CD4-positive, alpha-beta memory T cell (primary cell): ENCODE measurements at places on chromosomes 2 and 18. TPM values are rescaled to one million over a fixed set of nuclear protein-coding genes. Genes with fewer than 3 reads are reported as not detected.

Gene STON1
- 4.4 TPM for total RNA-seq

Gene BMP10
- total RNA-seq, result not detected

Gene GALNT3
- 2.7 TPM for total RNA-seq

Gene EPB41L3
- 3.2 TPM for total RNA-seq

Gene MAP3K19
- total RNA-seq, result not detected

Gene SERPINB10
- not detected for total RNA-seq

Gene COL4A4
- 0.03 TPM for total RNA-seq

Gene DOCK10
- 186 TPM for total RNA-seq

Gene REG1B
- not detected for total RNA-seq

Gene DYNAP
- not detected for total RNA-seq

Gene CFC1B
- not detected for total RNA-seq

Gene MROH2A
- not detected for total RNA-seq

Gene VWA3B
- total RNA-seq, result not detected

Gene ZNF513
- 17.6 TPM for total RNA-seq

GRCh38 chr2:179592167-179592936 lies 269.1 kb downstream of the ZNF385B start:
- no peak for DNase-seq

- no peak for DNase-seq
These were observed 816.8 kb upstream of the CRIM1 start for GRCh38 chr2:35538796-35539195.

GRCh38 chr18:13266218-13267100 lies 47.9 kb downstream of the LDLRAD4 start:
- peak; percentile 34 for DNase-seq

DNA sequence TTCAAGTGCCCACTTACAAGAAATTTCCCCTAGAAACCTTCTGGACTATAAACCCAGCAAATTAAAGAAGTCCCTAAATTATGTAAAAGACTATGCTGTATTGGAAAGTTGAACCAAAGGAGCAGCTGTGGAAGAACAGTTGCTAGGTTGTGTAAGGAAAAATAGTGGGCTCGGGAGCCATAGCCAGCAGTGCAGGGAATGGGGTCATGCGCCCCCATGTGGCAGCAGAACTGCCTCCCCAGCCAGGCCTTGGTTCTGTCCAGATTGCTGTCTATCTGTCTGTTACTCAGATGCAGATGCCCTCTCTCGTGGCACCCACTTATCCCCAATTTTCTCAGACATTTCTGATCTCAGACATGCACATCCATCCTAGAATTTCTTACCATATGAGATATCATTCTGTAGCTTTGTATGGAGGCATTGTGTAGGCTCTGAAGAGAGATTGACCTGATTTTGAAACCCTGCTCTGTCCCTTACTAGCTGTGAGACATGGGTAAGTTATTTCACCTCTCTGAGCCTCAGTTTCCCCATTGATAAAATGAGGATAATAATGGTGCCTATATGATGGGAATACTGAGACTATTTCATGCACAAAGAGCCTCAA lies 258.3 kb downstream of the SS18 start:
- DNase-seq, result no peak

DNA sequence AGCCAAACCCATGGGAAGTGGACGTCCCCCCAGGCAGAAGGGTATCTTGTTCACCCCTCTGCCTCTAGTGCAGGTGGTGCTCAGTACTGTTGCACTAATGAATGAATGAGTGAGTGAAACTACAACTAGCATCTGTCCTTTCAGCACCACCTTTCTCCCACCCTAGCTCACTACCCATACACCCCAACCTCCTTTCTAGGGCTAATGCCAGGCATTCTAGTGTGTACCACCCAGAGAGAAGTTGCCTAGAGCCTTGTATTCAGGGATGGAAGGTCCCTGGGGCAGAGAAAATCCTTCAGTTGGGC lies 22.5 kb downstream of the CCT7 start:
- DNase-seq, result no peak

GRCh38 chr2:118179445-118179844 lies 91.2 kb downstream of the INSIG2 start:
- no peak for DNase-seq

DNA sequence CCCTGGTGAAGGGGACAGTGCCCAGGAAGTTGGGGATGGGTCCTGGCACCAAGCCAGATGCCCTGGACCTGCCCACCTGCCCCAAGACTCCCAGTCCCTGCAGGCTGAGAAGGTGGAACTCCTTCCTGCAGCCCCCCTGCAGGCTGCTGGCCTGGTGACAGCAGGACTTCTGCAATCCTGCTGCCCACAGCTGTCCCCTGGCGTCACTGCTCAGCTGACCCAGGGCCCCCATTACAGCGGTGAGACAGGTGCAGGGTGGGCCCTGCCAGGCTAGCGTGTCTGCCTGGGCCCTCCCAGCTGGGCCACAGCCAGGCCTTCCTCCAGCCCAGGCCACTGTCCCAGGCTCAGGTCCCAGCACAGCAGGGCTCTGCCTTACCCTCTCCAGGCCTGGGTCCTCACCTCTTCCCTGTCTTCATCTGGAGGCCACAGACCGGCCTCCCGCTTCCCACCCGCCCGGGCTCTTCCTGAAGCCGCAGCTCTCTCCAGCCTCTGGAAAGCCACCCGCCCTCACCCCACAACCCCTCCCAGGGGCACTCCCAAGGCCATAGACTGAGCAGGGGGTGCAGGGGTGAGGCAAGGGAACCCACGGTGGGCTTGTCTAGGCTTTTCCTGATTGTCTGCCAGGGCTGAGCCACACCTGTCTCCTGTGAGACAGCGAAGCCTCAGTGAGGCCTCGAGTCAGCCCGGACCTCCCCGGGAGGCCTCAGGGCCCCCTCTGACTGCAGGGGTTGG lies 8.8 kb upstream of the ERFE start:
- no peak for DNase-seq

- DNase-seq, result no peak
These were observed 227.7 kb upstream of the ZEB2 start for GRCh38 chr2:144747571-144747970.

DNA sequence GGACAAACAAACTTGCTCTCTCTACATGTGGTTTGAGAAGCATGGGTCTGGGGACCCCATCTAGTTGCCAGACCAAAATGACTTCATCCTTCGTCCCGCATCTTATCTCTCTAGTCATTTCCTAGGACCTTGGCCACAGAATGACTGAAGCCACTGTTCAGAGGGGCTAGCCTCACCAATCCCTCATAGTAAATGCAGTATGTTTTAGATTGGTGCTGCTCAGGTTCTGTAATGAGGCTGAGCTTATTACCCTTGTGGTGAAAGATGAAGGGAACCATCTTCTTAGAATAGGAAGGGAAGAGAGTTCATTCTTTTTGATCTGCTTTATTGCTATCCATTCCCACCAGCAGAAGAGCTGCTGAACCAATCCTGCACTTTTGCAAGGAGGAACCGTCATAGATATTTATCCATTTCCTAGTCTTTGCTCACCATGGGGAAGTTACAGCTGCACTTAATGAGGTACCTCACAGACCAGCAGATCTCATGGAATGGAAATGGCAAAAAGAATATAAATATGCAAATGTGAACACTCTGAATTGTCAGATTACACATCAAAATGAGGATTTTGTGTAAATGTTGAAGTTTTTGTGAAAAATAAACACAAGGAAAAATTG lies 436.7 kb downstream of the LPIN1 start:
- no peak for DNase-seq

- no peak for DNase-seq
These were observed 122.3 kb downstream of the PLCL1 start for GRCh38 chr2:197926673-197927072.

GRCh38 chr2:50535971-50536759 lies 495.8 kb downstream of the NRXN1 start:
- no peak for DNase-seq

DNA sequence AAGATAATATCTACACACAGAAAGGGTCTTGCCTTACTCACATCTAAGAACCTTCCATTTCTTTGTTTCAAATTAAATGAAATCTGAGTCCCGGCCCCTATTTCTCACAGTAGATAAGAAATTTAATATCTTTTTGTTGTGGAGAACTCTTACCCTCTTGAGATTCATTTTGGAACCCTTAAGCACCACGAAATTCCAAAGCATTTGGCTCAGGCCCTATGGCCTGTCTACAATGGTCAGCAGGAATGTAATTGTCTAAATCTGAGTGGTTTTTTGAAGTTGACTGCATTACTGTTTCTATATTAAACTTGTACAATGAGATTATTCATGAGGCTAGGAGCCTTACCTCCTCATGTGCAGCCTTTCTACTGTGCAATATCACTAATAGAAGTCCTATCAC lies 723.3 kb downstream of the TSN start:
- no peak for DNase-seq

- DNase-seq, result no peak
These were observed 36.4 kb downstream of the TACR1 start for GRCh38 chr2:75162897-75163296.

GRCh38 chr18:76686737-76687231 lies 135.6 kb upstream of the ZNF236 start:
- no peak for DNase-seq

- DNase-seq, result no peak
These were observed 94.4 kb upstream of the RBBP8 start for GRCh38 chr18:22838639-22839277.

DNA sequence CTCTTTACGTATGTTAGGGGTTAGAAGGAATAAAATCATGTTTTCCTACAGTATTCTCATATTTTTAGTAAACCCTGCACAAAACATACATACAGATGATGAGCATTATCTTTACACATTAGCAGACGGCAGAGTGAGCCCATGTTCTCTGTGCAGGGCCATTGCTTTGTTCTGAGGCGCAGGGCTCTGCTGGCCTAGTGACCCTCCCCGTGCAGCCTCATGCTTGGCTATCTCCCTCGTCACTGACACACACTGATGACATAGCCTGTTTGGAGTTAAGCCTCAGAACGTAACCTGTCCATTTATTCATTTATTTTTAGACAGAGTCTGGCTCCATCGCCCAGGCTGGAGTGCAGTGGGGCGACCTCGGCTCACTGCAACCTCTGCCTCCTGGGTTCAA lies 115.9 kb upstream of the FOSL2 start:
- no peak for DNase-seq

- no peak for DNase-seq
These were observed 978.1 kb upstream of the CDH2 start for GRCh38 chr18:29154758-29155725.

- no peak for DNase-seq
These were observed 8.7 kb downstream of the GYPC start for GRCh38 chr2:126664639-126665038.

DNA sequence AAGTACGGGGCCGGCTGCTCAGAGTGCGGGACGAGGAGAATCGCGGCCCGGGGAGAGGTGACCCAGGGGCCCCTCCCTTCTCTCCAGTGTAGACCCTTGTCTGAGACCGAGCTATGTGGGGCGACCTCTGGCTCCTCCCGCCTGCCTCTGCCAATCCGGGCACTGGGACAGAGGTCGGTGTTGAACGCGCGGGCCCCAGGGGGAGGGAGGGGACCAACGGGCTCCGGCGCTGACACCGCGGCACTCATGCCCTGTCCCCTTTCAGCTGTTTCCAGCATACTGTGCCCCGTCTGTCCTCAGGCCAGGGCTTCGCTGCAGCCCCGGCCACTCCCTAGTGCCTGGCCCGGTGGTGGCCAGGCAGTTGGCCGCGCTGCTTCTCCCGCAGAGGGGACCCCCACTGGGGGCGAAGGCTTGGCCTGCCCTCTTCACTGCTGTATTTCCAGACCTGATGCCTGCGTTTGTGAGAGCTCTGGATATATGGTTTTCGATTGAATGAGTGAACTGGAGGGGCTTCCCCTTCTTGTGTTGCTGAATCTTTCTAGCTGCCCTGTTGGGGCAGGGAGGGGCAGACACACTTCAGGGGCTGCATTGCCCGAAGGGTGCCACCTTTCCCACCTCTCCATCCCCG lies 809 bp downstream of the DBI start:
- DNase-seq, result peak; percentile 20

DNA sequence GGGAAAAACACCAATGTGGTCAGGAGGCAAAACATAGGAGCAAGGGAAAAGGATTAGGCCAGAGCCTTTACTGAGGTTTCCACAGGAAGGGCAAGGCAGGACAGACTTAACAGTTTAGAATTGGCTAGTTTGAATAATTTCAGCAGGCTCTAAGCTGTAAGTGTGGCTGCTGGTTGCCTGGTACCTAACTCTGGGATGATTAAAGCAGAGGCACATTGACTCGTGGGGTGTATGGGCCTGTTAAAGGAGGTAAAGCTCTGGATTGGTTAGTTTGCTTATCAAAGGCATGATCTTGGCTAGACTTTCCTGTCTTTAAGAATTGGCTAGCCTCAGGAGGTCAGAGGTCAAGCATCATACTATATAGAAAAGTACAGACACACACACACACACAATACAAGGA lies 132.6 kb downstream of the SPAG16 start:
- DNase-seq, result no peak

GRCh38 chr2:11506611-11506969 lies 27.3 kb upstream of the GREB1 start:
- no peak for DNase-seq

DNA sequence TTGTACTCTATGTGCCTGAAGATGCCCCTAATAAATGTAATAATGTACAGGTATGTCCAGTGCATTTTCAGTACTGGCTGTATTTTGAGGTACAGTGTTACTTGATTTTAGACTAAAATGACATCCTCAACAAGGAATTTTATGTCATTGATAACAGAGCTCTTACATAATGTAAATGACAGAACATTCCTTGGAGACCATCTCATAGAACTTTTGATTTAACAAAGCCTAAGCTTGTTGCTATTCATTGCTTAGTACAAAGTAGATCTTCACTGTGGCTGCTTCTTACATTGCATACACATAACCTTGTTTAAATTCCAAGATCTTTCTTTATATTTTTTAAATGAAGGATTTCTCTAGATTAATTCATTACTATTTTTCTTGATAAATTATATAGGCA lies 24.1 kb downstream of the DYNC1I2 start:
- DNase-seq, result no peak

- no peak for DNase-seq
These were observed 573.3 kb downstream of the LRP1B start for GRCh38 chr2:141557329-141558095.

- DNase-seq, result no peak
These were observed 320.0 kb downstream of the NCKAP5 start for GRCh38 chr2:133248264-133248663.

GRCh38 chr2:221461901-221462300 lies 110.2 kb downstream of the EPHA4 start:
- DNase-seq, result no peak

DNA sequence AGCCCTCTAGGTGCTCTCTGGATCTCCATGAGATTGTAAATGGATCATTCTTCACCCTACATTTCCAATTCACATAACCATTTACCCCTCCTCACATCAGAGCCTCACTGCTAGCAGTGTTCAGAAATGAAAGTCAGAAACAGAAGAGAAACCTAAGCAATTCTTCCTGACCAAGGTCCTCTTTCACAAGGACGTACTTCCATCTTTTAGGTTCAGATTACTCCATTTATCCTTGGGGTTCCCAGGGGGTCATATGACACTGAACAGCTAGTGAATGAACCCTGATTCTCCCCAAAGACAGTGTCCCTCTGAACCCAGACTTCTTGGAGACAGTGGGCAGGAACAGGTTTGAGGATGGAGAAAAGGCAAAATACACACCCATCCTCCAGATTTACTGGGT lies 12.9 kb upstream of the MARCO start:
- DNase-seq, result no peak

- no peak for DNase-seq
These were observed 22.8 kb downstream of the SNORC start for GRCh38 chr2:232892843-232893242.
